ENCODE measurements at places on chromosomes 5 and 9. TPM values are rescaled to one million over a fixed set of nuclear protein-coding genes. Genes with fewer than 3 reads are reported as not detected.
A peak's percentile ranks its signal among the peaks of the same experiment; 100 is the strongest.

GRCh38 chr5:153308282-153308681 lies 182.2 kb upstream of the GRIA1 start:
- no peak for DNase-seq

GRCh38 chr9:121858788-121859187 lies 207.4 kb downstream of the DAB2IP start:
- DNase-seq, result no peak

DNA sequence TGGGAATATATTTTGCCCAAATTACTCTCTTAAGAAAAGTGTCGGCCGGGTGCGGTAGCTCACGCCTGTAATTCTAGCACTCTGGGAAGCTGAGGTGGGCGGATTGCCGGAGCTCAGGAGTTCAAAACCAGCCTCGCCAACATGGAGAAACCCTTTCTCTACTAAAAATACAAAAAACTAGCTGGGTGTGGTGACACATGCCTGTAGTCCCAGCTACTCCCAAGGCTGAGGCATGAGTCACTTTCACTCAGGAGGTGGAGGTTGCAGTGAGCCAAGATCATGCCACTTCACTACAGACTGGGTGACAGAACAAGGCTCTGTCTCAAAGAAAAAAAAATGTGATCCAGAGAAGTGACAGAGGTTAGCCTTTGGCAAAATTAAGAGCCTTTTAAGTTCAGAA lies 26.4 kb upstream of the TMEM171 start:
- no peak for DNase-seq

TYRP1 gene
- 2.2 TPM for polyA plus RNA-seq

DNA sequence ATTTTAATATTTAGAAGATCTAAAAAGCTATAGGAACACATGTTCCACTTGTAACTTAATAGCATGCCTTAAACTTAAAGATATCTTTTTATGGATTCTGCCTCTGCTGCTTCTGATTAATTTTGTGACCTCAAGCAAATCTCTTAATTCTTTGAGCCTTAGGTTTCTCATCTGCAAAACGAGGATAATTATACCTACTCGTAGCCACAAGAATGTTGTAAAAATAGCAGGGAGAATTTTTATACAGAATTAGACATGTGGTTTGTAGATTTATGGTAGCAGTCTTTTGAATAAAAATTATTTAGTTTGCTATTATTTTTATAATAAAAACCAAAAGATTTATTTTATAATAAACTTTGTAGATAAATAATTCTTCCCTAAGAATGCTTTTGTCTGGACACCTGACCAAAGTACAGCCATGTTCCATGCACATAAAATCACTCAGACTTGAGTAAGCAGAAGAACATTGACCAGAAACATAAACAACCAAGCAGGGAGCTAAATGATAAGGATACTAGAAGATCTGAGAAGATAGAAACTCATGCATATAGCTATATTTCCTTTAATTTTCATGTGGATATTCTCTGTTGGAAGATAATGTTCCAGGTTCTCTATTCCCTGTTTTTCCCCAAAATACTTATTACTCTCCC lies 18.5 kb downstream of the C9orf85 start:
- no peak for DNase-seq

GRCh38 chr9:3088219-3088618 lies 244.3 kb upstream of the PUM3 start:
- no peak for DNase-seq

DNA sequence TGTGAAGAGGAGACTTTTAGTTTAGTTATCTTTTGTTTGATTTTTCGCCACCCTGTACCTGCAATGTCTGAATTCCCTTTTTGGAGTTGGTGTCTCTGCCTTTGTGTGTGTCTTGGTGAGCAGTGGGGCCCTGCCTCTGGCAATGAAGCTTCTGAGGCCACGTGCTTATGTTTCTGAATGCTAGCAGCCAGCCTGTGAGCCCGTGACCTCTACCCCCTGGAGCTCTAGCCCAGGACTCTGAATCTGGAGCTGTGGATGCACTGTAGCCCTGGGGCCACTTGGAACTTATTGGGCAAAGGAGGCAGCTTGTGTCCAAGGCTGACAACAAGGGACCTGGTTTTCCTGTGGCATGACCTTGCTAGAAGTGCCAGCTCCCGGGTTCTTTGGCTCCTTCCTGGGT lies 19.4 kb downstream of the ENTREP1 start:
- DNase-seq, result no peak

GRCh38 chr5:157381746-157382145 lies 78.3 kb upstream of the NIPAL4 start:
- DNase-seq, result no peak

DNA sequence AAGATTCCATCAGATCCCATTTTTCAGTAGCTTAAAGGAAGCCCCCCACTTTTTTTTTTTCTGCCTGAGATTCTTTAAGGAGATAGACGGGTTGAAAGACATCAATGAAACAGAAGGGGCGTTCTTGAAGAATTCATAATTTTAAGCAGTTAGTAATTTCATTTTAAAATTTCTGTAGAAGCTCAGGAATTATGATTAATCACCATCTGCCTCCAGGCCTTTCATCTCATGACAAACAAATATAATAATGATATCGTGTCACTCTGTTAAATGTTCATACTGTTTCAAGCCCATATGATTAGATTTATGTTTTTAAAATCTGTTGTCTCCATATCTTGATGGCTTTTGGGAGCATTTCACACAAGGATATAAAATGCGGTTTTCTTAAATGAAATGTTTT lies 75.2 kb downstream of the NPR3 start:
- DNase-seq, result no peak

- no peak for DNase-seq
Measured at GRCh38 chr5:80958616-80959015, 1.5 kb upstream of the RASGRF2 start.

DNA sequence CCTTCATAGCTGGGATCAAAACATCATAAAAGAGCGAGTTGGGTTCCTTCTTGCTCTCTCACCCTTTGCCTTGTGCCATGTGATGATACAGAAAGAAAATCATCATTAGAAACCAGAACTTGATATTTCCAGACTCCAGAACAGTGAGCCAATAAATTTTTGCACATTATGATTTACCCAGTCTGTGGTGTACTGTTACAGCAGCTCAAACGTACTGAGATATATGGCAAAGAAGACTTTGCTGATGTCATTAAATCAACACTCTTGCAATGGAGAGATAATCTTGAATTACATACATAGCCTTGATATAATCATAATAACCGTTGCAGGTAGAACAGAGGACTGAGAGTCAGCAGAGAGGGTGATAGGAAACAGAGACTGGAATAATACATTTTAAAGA lies 1271.6 kb downstream of the CDH12 start:
- no peak for DNase-seq

DNA sequence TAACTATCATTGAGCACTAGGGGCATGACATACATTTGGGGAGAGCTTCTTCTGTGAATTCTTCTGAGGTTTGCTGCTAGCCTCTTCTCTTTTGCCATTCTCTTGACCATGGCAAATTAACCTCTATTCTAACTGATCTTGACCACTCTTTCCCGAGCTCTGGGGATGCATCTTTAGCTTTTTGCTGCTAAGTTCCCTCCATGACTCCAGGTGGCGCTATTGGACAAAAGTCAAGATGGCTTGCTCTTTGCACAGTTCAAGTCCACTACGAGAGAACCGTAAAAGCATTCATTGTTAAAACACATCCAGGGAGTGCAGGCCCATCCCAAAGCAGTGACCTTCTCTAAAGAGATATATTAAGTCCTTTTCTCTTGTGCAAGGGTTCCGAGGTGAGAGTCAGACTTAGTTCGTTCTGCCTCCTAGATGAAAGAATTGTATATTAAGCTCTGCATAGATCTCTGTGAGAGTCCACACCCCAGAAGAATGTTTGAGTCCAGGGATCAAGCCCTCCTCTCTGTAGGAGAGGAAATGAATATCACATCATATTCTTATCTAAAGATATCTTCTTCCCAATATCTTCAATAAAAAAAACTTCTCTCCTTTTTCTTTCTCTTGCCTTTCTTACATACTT lies 1152.9 kb upstream of the CDH6 start:
- DNase-seq, result peak; percentile 45

MYOT gene
- 268 TPM for polyA plus RNA-seq

- DNase-seq, result peak; percentile 43
Measured at GRCh38 chr5:176647843-176648473, 674 bp downstream of the TSPAN17 start.

DNA sequence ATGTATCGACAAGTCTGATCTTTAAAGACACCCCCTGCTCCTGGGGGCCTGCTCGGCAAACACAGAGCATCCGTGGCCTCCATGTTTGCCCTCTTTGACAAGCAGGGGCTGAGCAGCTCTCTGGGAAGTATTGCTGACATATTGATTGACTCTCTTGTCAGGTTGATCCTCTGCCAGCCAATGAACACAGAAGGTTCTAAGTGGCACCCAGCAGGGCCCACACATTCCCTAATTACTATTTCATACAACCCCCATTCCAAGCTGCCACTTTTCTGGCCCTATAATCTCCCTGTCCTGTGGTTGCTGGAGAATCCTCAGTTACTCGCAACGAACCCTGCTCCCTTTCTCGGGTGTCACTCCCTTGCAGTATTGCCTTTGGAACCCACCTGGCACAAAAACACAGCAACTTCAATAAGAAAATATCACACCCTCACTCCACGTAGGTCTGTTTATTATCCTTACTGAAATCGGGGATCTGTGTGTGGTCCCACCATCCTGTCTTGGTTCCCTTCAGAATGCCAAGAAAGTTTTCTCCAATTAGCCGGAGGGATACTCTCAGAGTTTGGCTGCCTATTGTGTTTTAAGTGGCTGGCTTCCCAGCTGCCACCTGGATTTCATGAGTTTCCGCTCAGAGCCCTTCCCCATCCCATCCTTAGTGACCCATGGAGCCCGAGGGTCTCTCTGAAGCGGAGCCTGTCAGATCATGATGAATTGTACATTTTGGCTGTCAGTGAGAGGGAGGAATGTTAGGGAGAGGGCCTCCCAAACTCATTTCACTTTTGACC lies 249.0 kb upstream of the WWC1 start:
- no peak for DNase-seq

DNA sequence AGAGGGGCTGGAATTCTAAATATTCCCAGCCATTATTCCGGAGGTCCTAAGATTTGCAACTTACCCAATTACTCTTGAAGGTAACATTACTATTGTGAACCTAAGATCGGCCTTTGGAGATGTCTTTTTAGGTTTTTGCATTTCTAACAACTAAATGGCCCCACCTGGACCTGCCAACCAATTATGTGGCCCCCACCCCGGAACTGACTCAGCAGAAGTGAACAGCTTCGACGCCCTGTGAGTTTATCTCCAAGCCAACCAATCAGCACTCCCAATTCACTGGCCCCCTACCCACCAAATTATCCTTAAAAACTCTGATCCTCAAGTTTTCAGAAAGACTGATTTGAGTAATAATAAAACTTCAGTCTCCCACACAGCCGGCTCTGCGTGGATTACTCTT lies 62.9 kb downstream of the NEURL1B start:
- no peak for DNase-seq

- no peak for DNase-seq
Measured at GRCh38 chr9:95449016-95449415, 67.8 kb downstream of the PTCH1 start.

- DNase-seq, result peak; percentile 85
Measured at GRCh38 chr9:114396558-114397218, 8.9 kb upstream of the AKNA start.

- no peak for DNase-seq
Measured at GRCh38 chr9:120875195-120875565, 1.8 kb downstream of the PHF19 start.

GRCh38 chr5:91187032-91187431 lies 196.1 kb downstream of the ARRDC3 start:
- DNase-seq, result no peak

CDK5RAP2 gene
- polyA plus RNA-seq, result 59.8 TPM

GRCh38 chr5:73274881-73275663 lies 102.1 kb downstream of the TMEM174 start:
- no peak for DNase-seq

DNA sequence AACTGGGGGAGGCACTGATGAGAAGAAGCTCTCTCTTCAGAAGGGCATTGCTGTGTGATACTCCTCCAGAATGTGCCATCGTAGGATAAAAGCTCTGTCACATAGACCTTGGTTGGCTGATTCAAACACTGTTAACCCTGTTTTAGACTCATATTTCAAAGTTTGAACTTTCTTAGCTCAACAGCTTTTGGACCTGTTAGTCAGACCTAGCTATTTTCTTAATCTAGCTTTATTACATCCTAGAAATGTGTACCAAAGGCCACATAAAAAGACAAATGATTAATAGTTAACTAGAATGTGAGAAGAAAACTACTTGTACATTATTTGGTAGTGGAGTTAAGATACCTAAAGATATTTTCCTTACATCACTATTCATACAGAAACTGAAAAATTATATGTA lies 4.3 kb downstream of the RHOBTB3 start:
- no peak for DNase-seq

DNA sequence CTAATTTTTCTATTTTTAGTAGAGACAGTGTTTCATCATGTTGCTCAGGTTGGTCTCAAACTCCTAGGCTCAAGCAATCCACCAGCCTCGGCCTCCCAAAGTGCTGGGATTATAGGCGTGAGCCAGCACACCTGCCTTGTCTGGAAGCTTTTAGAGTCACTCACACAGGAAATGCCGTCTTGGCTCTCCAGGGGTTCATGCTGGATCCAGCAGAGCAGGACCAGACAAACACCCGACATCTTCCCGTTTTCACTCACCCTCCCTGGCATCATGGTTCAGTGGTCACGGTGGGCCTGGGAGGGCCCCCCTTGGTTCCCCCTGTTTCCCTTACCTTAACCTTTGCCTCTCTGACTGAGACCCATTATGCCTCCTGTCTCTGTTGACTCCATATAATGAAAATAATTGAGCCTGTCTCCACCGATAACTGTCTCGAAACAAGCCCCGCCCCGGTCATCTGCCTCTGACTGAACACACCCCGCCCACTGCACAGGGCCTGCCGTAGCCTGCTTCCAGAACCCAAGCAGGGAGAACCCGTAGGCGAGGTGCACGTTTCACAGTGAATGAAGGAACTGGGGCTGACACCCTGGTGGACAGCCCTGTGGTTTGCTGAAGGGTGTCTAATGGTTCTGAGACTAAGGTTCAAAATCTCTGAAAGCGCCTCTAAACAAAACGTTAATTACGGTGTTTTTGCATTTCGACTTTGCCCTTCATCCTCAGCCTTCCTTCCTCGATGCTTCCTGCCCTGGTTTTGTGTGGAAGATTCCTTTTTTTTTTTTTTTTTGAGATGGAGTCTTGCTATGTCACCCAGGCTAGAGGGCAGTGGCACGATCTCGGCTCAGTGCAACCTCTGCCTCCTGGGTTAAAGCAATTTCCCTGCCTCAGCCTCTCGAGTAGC lies 39.7 kb upstream of the SPRY4 start:
- DNase-seq, result no peak

TLN1 gene
- polyA plus RNA-seq, result 117 TPM

DNA sequence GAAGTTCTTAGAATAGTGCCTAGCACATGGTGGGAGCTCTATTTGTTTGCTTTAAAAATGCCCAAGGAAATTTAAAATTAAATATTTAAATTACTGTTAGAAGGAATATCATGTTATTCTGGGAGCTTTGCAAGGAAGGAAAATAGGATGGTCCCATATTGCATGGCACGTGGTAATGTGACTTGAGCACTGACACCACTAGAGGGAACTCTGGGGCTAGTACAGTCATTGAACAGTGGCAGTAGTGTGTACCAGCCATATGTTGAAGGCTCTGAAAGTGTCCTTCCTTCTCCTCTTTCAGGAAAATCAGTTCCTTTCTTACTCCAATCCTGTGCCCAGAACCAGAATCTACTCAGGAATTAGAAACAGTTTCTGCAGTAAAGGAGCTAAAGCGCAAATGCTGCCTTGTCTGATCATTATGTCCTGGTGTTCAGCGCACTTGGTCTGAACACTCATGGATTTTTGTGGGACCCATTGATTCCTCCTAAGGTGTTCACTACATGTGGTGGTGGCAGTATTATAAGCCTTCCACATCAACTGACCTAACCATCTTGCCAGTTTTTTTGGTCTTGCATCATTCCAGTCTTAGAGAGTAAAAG lies 54.1 kb downstream of the GDA start:
- peak; percentile 7 for DNase-seq

Measured in hindlimb muscle (tissue), 1 donor.